ENCODE measurements at places on chromosomes 3 and 15. TPM values are rescaled to one million over a fixed set of nuclear protein-coding genes. Genes with fewer than 3 reads are reported as not detected.

Gene ATR
- total RNA-seq: 17.0 TPM

Gene RPP25
- total RNA-seq: 2.1 TPM

Gene MCF2L2
- not detected for total RNA-seq

Gene GOLGA6A
- total RNA-seq: not detected

- H3K4me1 ChIP-seq: no peaks in the 10 kb centered on the region
- no peaks in the 10 kb centered on the region for H3K27me3 ChIP-seq
- H3K36me3 ChIP-seq: no peaks in the 10 kb centered on the region
- H3K4me3 ChIP-seq: no peak overlapping the region
- no peak overlapping the region for H3K27ac ChIP-seq
Measured at GRCh38 chr3:191484461-191484860, 23.5 kb downstream of the PYDC2 start.

GRCh38 chr15:68834346-68834745, 13.7 kb upstream of the ANP32A start:
- no peak overlapping the region for H3K4me3 ChIP-seq
- H3K27ac ChIP-seq: no peak overlapping the region
- DNase-seq: no peak

GRCh38 chr3:156826896-156827882, 1.0 kb downstream of the LEKR1 start:
- no peaks in the 10 kb centered on the region for H3K36me3 ChIP-seq
- DNase-seq: no peak
- H3K4me3 ChIP-seq: peak overlapping the region; percentile 67

All from heart left ventricle (tissue), 16 donors.